ENCODE measurements at places on chromosomes 4 and X. TPM values are rescaled to one million over a fixed set of nuclear protein-coding genes. Genes with fewer than 3 reads are reported as not detected.

Gene PFKFB1
- 2.3 TPM for total RNA-seq

Gene CT83
- total RNA-seq = not detected

Gene PNPLA4
- total RNA-seq = 19.4 TPM

Gene KCTD8
- total RNA-seq = not detected

Gene NLRP2B
- total RNA-seq = not detected

Gene RASL11B
- total RNA-seq = 1.8 TPM

Gene POF1B
- total RNA-seq = 24.1 TPM

Gene HS6ST2
- 5.3 TPM for total RNA-seq

Gene UGT2B10
- total RNA-seq = not detected

Gene CFAP299
- not detected for total RNA-seq

Gene KLKB1
- 3.1 TPM for total RNA-seq

Measured in body of pancreas (tissue), 4 donors.